ENCODE measurements at places on chromosomes 2 and 18.
A peak's percentile ranks its signal among the peaks of the same experiment; 100 is the strongest.

DNA sequence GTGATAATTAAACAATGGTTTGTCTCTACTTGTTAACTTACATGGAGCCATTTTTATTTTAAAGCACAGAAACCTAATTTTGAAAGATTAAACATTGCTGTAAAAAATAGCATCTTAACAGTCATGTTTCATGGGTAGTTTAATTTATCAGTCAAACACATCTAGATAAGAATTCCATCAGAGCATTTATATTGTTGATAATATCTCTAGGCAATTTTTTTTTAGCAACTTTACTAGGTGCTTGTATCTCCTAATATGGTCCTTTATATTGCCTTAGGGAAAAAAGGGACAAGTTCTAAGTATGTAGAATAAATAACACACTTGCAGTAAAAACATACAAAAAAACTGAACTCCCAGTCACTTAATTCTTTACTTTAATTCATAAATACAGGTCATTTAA is 863 bp downstream of the CSRNP3 start:
- DNase-seq = no peak

DNA sequence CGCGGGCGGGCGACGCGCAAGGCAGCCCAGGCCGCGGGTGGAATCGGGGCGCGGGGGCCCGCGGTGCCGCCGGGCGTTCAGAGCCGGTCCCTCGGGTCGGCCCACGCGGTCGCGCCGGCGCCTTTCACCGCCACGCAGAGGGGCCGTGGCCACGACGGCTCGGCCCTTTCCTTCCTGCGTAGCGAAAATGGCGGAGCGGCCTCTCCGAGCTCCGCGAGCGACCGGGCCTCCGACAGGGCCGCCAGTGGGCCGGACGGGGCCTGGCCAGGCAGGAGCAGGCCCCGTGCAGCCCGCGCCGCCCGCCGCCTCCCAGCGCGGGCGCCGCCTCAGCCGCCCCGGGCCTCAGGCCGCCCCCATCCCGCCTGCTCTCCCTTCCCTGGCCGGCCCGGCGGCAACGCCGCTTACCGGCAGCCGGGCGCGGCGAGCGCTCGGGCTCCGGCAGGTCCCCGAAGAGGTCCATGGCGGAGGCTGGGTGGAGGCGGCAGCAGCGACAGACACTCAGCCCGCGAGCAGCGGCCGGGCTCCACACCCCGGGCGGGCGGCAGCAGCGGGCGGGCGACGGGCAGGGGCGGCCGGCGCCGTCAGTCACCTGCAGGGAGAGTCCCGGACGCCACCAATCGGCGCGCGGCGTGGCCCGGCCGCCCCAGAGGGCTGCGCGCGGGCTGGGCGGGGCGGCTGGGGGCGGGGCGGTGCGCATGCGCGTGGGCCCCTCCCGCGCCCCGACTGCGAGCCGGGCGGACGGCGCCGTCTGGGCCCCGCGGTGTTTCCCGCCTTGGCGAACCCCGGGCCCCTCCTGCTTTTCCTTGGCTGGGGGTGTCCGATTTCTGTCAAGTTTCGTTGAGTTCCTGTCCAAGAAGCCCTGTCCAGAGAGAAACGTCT is at the start of gene ILKAP:
Gene ILKAP, minus strand, starts transcription at position 602 of the 879 bp plus-strand sequence. Its CDS starts 142 bp downstream, at position 460.
- peak; percentile 56 for DNase-seq

GRCh38 chr2:101341901-101342624 is 33.6 kb upstream of the RNF149 start:
- peak; percentile 47 for DNase-seq

GRCh38 chr2:72846171-72847095 is 20.6 kb upstream of the EXOC6B start:
- no peak for DNase-seq

GRCh38 chr2:13006426-13006825 is 289.7 kb downstream of the TRIB2 start:
- DNase-seq = no peak

- no peak for DNase-seq
Measured at GRCh38 chr2:780002-780401, 102.8 kb upstream of the TMEM18 start.

DNA sequence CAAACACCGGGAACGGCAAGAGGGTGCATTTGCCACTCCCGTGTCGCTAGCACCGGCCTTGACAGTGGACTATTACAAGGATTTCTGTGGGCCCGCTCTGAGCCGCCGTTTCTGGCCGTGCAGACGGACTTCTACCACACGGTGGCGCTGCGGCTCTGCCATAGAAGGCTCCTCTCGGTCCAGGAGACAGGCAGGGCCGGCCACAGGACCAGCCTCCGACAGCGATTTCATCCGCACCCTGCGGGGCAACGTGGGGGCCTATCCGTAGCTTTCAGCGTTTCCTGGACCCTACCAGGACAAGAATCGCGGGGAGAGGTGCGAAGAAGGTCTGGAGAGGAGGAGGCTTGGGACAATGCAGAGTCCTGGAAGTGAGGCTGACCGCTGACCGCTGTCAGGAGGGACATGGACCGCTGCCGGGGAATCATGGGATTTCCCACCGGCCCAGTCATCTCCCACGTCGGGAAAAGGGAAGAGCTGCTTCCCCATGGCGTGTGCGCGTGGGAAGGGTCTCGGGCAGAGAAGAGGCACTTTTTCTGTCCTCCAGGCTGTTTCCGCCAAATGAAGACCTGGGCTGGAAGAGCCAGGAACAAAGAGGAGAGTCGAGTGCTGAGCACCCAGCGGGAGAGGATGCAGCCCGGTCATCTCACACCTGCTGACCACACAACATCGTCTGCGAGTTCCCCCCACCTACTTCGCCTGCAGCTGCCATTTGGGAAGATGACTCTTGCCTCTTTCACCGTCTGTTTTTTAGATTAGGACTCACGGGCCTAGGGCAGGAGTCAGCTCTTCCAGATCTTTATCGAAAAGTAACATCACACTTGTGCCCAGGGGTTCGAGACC is 35.5 kb upstream of the HAAO start:
- peak; percentile 75 for DNase-seq

DNA sequence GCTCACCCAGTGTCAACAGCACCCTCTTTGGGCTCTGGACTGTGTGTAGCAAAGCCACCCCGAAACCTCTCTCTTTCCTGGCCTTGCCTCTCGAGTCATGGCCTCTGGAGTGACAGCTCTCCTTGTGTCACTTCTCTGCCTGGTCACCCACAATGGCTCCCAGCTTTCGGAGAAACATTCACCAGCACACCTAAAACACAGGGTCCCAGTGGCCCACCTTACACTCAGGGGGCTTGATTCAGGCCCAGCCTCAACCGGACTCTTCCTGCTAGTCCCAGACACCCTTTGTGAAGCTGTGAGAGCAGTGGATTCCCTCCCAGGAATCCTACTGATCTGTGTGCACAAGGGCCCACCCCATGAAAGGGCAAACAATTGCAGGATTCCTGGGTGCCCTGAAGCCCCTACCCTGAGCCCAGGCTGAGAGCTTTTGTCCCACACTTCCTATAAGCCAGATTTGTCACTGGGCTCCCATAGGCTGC is 137.2 kb upstream of the HAAO start:
- DNase-seq = no peak

DNA sequence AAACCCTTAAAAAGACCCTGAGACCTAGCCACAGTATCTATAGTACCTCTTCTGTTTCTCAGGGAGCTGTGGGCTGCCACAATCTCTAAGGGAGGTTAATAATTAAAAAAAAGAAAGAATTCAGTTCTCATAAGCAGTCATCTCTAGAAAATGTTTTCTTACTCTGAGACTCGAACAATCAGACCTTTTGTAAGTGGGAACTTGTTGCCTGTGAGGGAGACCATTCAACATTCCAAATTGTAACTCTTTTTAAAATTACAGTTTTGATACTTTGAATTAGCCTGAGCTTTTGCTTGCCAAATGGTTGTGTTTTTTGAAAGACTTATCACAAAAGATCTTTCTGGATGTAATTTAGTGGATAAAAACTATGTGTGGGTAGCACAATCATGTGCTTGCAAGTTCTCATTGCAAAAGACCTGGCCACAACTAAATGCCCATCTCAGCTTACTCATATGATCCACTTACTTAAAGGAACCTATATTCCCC is 33.3 kb downstream of the IL1R2 start:
- DNase-seq = peak; percentile 63

DNA sequence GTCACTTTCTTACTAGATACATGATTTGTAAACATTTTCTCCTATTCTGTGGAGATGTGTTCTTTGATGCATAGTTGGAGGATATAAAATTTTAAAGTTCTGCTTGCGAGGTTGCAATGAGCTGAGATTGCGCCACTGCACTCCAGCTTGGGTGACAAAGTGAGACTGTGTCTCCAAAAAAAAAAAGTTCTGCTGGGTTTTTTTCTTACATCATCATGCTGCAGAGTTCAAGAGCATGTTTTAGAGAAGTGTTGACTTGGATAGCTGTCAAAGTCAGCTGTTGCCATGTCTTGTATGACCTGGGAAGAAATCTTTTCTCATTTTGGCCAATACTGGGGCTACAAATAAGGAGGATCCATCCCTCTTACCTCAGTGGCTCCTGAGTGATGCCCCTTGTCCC is 71.3 kb downstream of the UGGT1 start:
- DNase-seq = no peak

DNA sequence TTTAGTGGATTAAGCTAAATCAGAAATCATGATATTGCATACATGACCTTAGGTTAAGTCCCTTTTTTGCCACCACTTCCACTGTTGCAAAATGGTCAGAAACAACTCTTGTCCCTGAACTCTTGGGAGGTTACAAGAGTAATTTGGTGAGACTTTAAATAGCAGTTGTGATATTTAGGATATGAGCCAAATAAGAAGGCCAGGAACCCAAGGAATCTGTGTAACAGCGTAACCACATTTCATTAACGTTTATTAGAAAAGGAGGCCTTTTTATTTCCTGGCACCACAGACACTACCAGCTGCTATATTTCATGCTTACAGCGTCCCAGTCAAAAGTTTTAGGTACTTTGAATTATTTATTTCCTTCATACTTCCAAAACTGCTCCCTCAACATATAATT is 268.0 kb downstream of the GPD2 start:
- DNase-seq = no peak

DNA sequence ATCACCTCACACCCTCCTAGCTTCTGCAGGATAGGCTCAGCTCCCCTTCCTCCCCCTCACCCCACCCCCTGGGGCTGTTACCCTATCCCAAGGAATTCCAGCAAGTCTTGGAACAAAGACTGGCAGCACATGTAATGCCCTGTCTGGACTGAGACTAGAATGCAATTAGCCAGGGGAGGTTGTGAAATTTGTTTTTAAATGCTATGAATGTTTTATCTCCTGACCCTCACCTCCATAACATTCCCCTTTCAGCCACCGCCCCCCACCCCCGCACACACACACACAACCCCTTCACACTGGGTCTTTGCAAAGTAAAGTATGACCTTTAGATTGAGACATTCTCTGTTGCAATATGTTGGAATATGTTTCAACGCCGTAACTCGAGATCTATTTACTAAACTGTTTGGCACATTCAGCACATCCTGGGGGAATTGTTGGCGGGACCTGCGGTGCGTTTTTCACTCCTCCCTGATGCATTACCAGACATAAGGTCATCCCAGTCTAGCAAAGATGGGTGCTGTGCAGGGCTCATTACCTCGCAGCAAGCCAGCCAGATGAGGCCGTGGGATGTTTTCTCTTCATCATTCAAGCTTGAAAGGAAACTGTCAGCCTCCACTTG is 290.7 kb upstream of the SLC14A2 start:
- peak; percentile 91 for DNase-seq

- DNase-seq = no peak
Measured at GRCh38 chr2:195531754-195532153, 125.3 kb upstream of the SLC39A10 start.

DNA sequence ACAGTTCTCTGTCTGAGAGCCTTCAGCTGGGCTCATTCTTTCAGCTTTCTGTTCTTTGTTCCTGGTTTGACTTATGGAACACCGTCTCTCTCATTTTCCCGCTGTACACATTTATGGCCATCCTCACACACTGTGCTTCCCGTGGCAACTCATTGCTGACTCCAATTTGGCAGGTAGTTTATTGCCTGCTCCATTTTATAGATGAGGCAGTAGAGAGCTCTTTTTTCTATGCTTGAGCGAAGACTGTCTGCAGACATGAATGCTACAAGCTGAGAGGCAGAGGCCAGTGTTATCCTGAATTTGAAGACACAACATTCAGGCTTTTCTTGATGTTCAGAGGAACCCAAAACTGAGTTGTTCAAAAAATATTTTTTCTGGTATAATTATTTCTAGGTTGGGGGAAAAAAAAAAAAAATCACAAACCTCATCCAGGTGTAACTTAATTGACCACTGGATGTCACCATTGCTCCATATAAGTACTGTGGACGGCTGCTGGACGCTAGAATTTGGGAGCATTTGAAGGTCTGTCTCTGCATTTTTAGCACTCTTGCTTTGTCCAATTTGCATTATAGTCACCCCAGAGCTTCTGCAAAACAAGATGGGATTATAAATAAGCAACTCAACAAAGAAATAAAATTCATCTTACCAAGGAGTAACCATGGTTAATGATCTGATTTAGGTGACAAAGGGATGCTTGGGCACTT is 83.5 kb downstream of the HRH4 start:
- no peak for DNase-seq

- no peak for DNase-seq
Measured at GRCh38 chr2:18301421-18302139, 258.9 kb downstream of the RDH14 start.

- no peak for DNase-seq
Measured at GRCh38 chr2:171807831-171808393, 86.1 kb downstream of the SLC25A12 start.

DNA sequence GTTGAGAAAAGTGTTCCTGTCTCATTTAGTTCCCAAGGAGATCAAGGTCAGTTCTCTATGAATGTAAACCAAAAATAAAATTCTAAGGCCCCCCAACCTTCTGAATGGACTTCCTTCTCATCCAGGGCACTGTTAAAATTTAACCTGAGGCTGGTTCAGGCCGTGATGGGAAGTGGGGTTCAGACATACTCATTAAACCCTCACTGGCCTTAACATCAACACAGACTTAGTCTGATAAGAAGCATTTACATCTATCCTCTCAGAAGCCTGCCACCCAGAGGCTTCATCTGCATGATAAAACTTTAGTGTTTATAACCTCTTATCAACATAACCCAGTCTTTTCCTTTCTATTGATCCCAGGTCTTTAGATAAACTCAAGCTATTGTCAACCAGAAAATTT is 22.4 kb downstream of the ITSN2 start:
- no peak for DNase-seq

- DNase-seq = no peak
Measured at GRCh38 chr2:643761-644160, 33.4 kb downstream of the TMEM18 start.

DNA sequence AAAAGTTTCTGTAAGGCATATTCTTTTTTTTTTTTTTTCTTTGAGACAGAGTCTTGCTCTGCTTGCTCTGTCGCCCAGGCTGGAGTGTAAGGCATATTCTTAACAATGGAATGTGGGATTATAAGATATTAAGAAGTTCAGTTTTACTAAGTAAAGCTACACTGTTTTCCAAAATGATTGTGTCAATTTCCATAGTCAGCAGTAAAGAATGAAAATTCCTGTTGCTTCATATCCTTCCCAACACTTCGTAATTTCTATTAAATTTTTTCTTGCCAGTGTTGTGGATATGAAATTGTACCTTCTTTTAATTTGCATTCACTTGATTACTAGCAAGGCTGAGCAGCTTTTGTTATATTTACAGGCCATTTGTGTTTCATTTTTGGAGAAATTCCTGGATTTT is 24.4 kb upstream of the SLC4A10 start:
- no peak for DNase-seq

GRCh38 chr2:158782136-158782535 is 13.0 kb upstream of the DAPL1 start:
- DNase-seq = no peak
